EL (cell line): ENCODE measurements at places on chromosomes 5 and 9.

- DNase-seq = no peak
These were observed 1.9 kb upstream of the RAD23B start for GRCh38 chr9:107281184-107281583.

DNA sequence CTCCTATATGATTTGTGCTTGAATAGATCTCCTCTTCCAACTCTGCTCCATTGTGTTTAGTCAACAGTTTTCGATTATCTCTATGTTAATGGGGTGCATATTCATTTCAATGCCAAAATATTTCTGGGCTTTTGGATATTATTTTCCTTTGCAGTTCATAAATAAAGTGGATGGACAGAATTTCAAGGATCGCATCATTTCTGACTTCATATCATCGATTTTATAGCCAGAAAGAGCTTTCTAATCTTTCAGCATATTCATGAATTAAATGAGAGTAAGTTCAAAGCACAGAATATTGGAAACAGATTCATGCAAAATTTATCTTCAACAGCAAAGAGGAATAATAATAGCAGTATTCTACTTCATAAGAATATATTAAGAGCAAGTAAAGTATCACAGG lies 60.0 kb upstream of the MINAR2 start:
- DNase-seq = no peak

DNA sequence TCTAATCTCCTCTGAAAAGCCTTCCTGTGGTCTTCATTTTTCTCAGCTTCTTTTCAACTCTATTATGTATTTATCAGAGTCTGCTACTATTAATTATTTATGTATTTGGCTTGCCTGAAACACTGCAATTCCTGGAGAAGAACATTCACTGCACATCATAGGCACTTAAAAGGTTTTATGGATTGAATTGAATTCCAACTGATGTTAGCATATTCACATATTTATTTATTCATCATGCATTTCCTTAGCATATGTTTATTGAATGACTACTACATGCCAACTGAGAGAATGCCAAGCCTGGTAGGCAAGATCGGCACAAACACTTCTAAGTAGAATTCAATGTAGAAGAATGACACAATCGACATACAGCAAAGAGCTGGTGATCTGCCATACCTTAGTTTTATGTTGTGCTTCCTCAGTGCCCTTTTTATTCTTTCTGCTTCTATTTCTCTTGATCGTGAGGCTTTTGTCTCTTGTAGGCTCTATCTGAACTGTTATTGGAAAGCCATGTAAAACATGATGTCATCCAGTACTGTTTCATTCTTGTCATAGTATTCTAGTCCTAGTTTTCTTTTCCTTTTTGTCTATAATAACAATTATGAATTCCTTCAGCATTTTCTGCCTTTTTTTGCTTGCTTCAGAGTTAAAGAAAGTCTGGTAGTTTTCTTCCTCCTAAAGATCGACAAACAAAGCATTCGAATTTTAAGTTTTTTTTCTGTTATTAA lies 454.2 kb downstream of the TLE4 start:
- no peak for DNase-seq

DNA sequence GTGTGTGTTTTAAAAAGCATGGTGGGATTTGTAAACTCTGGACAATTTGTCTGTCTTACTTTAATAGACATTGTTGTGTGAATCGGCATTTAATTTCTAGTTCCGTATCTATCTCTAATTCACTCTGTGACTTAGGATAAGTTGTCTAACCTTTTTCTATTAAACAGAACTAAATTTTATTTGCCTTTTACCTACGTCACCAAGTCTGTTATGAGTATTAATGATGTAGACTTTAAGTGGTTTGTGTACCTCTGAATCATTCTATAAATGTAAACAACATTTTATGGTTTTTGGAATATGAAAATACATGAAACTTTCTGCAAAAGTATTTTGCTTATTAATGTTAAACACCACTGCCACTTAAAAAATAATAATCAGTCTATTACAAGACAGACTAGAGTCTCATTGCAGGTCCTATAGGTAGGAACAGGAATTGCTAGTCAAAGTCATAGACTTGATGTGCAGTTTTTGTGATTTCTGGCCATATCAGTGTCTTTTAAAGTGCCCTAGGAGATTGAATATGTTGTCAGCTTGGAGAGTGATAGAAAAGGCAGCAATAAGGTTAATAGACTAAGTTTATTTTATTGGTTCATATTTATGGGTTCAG lies 5.6 kb downstream of the RBM27 start:
- DNase-seq = no peak

DNA sequence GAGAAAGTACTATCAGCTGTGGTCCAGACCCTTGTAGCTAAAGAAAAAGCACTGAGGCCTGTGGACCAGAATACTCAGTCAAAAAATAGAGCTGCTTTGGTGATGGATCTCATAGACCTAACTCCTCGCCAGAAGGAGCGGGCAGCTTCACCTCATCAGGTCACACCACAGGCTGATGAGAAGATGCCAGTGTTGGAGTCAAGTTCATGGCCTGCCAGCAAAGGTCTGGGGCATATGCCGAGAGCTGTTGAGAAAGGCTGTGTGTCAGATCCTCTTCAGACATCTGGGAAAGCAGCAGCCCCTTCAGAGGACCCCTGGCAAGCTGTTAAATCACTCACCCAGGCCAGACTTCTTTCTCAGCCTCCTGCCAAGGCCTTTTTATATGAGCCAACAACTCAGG lies 8.9 kb downstream of the RAB24 start:
- DNase-seq = no peak

- no peak for DNase-seq
These were observed 39.6 kb downstream of the UBAP1 start for GRCh38 chr9:34218446-34218845.

GRCh38 chr5:107687937-107688336 lies 17.2 kb upstream of the EFNA5 start:
- no peak for DNase-seq

- no peak for DNase-seq
These were observed 112.4 kb downstream of the FSTL4 start for GRCh38 chr5:133499895-133500294.

DNA sequence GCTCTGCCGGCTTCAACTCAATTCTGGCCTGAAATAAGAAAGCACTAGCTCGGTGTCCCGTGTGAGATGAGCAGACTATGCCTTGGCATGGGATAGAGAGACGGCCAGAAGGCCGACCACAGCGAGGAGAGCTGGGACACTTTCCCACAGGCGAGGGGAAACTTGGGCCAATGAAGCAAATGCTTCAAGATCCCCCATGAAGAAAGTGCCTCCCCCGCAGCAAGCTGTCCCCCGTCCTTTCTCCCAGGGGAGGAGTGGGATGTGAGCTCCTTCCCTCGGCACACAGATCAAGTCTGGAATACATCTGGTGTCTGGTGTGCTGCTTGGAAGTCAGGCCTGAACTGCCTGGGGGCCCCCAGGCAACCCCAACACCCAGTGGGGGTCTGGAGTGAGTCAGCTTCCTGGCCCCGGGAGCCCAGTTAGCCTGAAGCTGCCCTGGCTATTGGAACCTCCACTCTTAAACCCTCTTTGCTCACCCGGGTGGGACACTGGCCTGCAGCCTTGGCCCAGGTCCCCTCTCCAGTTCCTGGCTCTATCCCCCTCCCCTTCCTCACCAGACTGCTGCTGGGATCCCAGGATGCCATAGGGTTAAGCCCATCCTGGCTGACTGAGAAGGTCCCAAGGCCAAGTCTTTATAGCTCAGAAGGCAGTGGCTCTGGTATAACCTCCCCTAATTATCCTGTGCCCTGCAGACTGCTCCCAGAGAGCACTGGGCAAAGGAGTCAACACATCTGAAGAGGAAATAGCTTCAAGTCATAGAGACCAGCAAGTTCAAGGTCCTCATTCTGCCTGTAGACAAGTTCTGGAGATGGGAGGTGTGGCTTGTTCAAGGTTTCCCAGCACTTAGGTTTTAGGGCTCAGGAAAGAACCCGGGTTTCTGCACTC lies 205.3 kb downstream of the TTLL11 start:
- peak; percentile 86 for DNase-seq

- no peak for DNase-seq
These were observed 28.0 kb upstream of the FAM240B start for GRCh38 chr9:38747941-38748340.

DNA sequence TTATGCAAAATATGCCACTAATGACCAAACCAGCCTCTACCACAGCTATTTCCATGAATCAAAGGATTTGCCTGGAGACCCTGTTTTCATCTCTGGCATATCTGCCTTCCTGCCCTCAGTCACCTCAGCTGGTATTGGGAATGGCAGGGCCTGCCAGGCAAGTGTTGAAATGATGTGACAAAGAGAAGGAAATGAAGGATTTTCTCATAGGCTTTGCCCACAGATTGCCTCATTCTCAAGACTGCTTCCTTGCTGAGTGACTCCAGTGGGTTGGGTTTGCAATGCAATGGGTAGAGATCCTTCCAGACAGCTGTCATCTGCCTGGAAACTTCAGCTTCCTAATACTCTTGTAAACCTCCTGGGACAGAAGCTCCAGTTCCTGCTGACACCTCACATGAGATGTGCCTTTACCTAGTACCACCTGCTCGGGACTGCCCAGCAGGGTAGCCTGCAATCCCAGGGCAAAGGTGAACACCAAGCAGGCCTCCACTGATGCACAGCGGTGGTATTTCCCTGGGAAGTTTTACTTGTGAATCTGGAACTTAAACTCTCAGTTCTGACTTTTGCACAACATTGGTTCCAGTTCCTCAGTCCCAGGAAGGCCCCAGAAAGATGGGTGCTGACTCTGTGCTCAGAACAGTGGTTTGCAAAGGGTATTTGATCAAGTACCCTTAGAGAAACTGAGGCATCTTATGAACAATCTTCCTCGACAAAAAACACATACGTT lies 64.8 kb upstream of the SLC1A1 start:
- no peak for DNase-seq

DNA sequence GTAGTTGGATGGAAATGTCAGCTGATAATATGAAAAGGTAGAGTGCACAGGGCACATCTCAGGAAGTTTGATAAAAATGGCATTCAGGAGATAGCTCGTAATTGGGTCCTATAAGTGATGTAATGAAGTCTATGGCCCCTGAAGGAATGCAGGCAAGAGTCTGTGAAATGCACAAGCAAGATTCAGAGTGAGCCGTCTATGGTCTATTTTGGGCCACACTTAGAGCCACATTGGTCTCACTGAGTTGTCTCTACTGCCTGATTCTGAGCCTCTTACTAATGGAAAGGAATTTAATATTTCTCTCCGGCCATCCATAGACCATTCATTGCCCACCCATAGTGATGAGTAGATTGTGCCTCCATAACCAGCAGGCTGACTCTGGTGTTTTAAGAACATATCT lies 111.3 kb upstream of the KCNN2 start:
- peak; percentile 6 for DNase-seq

DNA sequence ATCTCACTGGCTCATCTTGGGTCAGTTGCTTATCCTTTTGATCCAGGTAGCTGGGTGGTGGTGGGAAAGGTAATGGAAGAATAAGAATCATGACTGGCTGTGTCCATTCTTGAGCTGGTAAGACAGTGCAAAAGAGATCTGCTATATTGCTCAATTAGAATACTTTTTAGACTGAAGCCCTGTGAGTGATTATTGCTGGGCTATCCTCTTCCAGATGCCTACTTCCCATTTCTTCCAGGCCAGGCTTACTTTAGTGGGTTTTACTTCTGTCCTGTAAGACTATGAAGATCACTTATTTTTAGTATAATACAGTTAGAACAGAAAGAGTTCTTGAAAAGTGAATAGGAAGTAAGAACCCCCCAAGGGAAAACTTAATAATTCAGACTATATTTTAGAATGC lies 7.2 kb downstream of the MARCHF6 start:
- no peak for DNase-seq

DNA sequence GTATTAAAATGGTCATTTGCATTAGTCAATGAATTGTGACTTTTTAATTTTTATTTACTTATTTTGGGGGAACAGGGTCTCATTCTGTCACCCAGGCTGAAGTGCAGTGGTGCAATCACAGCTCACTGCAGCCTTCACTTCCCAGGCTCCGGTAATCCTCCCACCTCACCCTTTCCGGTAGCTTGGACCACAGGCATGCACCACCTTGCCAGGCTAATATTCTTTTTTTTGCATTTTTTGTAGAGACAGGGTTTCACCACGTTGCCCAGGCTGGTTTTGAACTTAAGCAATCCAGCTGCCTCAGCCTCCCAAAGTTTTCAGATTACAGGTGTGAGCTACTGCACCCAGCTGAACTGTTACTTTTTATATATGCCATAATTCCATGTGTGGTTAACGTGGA lies 143.4 kb downstream of the FBXL17 start:
- no peak for DNase-seq

- no peak for DNase-seq
These were observed 50.2 kb downstream of the MACIR start for GRCh38 chr5:103308774-103309173.

GRCh38 chr5:168303393-168304025 lies 12.1 kb downstream of the WWC1 start:
- no peak for DNase-seq

- no peak for DNase-seq
These were observed 1717.9 kb downstream of the EFNA5 start for GRCh38 chr5:105952875-105953274.

DNA sequence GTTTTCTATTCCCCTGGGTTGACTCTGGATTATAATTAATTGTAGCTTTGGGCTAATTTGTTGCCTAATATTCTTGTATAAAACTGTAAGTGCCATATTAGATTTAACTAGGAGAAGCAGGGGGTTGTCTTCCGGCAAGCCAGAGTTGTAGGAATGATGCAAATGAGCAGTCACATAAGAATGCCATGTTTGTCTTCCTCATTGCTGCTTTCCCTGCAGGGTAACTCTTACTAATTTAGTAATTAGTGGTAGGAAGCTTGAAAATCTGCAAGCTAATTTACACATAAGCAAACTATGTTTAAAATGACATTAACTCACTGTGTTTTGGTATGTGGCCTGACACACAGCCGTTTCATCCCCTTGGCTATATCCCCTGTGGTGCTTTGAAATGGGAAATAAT lies 527.8 kb downstream of the KCTD16 start:
- peak; percentile 52 for DNase-seq

- DNase-seq = no peak
These were observed 40.3 kb downstream of the DNAJB5 start for GRCh38 chr9:35029852-35030251.

DNA sequence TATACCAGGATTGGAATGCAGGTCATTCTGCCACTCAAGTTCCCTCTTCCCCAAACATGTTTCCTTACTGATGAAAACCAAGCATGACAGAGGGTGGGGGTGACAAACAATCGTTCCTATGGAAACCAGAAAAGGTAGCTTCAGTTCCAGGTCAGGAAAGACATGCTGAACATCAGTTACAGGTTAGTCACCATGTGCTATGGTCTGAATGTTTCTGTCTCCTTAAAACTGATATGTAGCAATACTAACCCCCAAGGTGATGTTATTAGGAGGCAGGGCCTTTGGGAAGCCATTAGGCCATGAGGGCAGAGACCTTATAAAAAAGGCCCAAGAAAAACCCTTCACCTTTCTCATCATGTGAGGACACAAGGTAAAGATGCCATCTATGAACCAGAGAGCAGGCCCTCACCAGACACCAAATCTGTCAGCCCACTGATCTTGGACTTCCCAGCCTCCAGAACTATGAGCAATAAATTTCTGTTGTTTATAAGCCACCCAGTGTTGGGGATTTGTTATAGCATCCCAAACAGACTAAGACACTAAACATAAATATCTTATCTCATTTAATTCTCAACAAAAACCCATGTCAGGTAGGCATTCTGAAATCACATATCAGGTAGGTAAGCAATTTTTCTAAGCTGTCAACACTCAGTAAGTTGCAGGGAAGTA lies 15.7 kb upstream of the SH3RF2 start:
- DNase-seq = no peak

GRCh38 chr9:95499046-95499676 lies 17.6 kb downstream of the PTCH1 start:
- no peak for DNase-seq
